Immature natural killer cell (primary cell): ENCODE measurements at places on chromosomes 1 and 21.

- no peak for DNase-seq
These were observed 21.5 kb downstream of the TUT4 start for GRCh38 chr1:52531249-52531872.

GRCh38 chr21:38386967-38387366 lies 111.3 kb downstream of the ERG start:
- no peak for DNase-seq

GRCh38 chr1:204841798-204842197 lies 28.9 kb upstream of the NFASC start:
- no peak for DNase-seq

- peak; percentile 27 for DNase-seq
These were observed at the start of gene NFIA for GRCh38 chr1:61082311-61083012. Gene NFIA (plus strand): TSS chr1:61082561.

- DNase-seq: no peak
These were observed 45.9 kb downstream of the ARHGEF16 start for GRCh38 chr1:3500265-3500835.
